ENCODE measurements at places on chromosomes 7 and 10. TPM values are rescaled to one million over a fixed set of nuclear protein-coding genes. Genes with fewer than 3 reads are reported as not detected.
A peak's percentile ranks its signal among the peaks of the same experiment; 100 is the strongest.

SFRP5 gene
- total RNA-seq, result not detected

NODAL gene
- not detected for total RNA-seq

POLD2 gene
- 179 TPM for total RNA-seq

TAS2R41 gene
- not detected for total RNA-seq

PIK3AP1 gene
- total RNA-seq, result not detected

DNA sequence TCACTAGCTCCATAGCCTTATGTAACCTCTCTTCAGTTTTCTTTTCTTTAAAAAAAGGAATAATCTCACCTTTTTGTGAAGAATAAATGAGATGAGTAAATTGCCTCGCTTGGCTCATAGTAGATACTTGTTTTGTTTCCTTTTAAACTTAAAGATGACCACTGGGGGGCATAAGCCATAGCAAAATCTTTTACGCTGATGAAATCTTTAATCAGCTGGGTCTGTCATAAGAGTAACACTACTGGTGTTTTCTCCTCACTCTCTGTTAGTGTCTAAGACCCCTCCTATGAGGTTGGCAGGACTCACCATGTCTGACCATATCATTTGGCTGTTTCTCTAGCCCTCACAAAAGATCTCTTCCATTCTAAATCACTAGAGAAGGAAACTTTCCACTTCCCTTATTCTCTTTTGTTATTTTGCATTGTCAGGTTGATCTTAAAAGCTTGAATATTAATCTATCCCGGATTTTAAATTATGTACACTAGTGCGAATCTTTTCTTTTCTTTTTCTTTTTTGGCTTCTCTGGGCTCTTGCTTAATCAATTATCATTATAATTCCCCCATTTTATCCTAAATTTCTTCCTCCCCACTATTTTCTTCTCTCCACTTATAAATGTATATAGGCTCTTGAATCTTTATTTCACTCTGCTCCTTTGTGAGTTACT lies 12.5 kb downstream of the STAG3 start:
- DNase-seq, result peak; percentile 44

DNA sequence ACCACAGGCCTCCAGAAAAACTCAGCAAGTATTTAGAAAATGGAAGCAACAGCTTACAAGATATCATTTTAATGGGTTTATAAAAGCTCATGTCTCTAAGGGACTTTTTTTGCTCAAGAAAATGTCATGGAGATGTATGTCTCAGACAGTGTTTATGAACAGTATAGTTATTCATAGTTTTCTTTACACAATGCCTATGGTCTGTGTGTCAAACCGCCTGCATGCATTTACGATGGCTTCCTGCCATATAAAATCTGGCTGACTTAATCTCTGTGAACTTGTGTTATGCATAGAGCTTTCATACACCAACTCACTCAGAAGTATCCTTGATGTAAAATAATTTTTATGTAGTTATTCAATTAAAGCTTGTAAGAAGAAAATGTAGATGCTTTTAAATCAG lies 1314.2 kb upstream of the LRRTM3 start:
- no peak for DNase-seq

DNA sequence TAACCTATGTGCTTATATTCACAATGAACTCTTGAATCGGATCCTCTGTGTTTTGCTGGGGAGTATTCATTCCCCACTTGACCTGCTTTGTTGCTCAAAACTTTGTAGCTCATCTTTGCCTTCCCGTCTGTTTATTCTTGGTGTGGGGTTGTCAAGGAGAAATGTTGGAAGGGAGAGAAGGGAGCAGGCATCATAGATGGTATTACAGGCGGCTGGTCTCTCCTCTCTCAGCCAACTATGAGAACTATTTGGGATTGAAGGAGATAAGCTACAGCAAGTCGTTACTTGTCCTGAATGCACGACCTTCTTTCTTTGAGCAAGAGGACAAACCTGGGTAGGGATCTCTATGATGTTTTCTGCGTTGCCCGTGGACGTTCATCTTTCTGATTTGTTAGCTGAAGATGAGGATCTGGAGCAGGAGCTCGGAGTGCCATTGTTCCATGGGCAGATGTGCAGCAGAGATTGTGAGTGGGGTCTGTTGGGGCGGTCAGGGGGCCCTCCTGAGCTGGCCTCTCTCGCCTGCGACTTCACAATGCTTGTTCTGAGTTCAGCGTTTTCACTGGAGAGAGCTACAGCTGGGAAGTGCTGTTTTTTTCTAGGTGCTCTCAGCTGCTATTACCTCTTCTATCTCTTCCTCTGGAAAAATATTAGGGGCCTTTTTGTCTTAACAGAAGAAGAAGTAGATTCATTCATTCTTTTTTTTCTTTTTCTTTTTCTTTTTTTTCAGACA lies 126.9 kb upstream of the KLF6 start:
- DNase-seq, result no peak

DNA sequence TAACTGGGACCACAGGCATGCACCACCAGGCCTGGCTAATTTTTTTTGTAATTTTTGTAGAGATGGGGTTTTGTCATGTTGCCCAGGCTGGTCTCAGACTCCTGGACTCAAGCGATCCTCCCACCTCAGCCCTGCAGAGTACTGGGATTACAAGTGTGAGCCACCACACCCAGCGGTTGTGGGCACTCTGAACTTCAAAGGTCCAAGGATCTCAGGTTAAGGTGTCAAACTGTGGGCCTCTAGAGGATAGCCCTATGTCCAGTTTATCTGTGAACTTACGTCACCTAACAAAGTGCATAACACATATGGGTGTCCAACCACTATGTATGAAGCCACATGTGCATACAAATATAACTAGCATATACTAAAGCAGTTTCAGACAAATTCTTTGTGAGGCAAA lies 3.2 kb upstream of the IL2RA start:
- no peak for DNase-seq

DNA sequence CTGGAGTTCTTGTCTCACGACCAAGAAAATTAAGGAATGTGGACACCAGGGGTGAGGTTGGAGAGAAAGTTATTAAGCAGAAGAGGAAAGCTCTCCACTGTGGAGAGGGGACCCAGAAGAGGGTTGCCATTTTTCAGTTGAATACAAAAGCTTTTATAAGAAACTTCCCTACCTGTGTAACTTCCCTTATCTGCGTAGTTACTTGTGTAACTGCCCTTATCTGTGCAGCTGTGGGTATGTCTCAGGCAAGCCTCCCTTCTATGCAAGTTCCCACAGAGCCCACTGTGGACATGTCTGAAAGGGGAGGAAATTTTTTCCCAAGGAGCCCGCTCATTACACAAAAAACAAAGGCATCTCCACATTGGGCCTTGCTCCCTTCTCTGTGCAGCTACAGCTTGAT lies 94.9 kb downstream of the SVOPL start:
- DNase-seq, result no peak

DNA sequence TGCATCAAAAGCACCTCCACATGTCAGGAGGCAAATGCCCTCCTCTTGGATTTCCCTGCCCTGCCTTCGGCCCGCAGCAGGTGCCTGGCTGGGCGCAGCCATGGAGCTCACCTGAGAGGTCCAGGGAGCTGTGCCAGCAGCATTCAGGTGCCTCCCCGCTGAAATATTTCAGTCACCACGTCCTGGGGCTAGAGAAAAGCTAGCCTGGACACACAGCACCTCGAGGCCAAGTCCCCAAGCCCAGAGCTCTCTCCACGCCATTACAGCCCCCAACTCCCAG lies 102.7 kb downstream of the MAD1L1 start:
- DNase-seq, result no peak

DNA sequence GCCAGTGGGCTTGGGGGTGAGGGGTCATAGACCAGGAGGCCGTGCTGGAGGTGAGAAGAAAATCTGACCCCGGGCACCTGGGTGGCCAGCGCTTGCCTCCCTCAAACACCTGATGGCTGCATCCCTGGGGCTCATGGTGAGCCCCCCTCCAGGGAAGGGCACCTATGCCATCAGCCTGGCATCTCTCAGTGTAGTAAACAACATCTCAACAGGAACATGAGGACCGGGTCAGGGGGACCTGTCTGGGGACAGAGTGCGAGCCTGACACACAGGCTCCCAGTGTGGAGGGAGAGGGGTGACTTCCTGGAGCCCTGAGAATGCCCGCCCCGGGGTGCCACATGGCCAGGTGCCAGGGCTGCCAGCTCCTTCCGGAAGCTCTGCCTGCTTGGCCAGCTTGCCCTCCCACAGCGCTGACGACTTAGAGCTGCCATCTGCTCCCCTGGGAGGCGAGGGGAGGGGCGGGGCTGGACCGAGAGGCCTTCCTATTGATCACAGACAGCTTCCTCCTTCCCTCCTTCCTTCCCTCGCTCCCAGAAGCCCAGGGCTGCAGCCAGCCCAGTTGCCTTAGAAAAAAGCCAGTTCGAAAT lies 12.3 kb downstream of the STX1A start:
- DNase-seq, result peak; percentile 84

DNA sequence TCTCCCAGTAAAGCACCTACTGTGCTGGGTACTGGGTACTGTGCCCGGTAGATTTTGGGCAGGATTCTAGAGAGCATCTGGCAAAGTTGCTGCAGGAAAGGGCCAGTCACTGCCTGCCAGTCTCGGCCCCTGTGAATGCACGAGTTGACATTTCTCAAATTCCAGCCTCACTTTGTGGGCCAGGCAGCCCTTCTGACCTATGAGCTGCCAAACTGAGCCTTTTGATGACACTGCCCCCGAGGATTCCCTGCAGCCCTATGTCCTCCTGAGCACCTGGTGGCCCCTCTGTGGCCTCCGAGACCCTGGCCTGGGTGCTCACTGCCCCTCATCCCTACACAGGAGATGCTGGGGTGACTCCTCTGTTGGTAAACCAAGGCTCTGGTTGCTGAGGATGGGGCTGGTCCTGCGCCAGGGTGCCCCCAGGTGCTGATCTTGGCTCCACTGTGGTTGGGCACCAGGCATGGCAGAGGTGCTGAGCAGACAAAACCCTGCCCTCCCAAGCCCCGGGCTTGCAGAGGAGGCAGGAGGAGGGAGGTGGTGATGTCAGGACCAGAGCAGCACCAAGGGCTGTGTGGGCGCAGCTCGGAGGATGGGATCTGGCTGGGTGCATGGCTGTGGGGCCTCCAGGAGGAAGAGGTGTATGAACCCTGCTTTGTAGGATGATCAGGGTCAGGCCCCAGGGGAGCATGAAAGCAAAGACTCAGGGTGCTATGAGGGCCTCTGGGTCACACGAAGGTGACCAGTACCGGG lies 16.2 kb downstream of the LHPP start:
- no peak for DNase-seq

DNA sequence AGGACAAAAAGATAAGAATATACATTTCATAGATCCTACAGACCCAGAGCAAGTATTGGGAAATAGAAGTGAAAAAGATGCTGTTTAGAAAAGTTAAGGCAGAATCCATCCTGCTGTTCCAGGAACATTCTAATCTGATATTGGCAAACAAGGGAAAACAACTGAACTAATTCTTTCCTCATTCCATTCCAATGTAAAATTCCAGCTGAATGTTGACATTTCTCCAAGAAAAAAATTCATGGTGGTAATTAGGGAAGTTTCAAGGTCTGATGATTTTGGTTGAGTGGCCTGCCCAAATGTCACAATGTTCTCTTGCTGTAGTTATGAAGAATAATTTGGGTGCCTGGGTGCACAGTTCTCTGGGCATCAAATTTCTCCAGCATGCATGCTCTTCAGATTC lies 15.2 kb downstream of the PIP start:
- DNase-seq, result no peak

- no peak for DNase-seq
Measured at GRCh38 chr7:124041439-124041838, 8.6 kb upstream of the TMEM229A start.

- no peak for DNase-seq
Measured at GRCh38 chr7:1725766-1726630, 55.9 kb downstream of the ELFN1 start.

- DNase-seq, result no peak
Measured at GRCh38 chr10:70981171-70981836, 92.9 kb upstream of the PCBD1 start.

DNA sequence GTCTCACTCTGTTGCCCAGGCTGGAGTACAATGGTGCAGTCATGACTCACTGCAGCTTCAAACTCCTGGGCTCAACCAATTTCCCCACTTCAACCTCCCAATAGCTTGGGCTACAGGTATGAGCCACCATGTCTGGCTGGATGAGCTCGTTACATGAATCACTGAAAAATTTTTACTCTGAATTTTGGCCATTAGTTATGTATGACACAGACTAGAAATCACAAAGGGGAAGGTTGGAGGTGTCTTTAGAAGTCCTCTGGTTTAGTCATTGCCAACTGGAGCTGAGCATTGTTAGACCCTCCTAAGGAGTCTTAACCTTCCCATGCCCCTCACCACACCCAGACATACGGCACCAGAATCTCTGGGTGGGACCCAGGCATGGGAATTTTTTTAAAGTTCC lies 34.7 kb downstream of the SVIL start:
- peak; percentile 26 for DNase-seq

DNA sequence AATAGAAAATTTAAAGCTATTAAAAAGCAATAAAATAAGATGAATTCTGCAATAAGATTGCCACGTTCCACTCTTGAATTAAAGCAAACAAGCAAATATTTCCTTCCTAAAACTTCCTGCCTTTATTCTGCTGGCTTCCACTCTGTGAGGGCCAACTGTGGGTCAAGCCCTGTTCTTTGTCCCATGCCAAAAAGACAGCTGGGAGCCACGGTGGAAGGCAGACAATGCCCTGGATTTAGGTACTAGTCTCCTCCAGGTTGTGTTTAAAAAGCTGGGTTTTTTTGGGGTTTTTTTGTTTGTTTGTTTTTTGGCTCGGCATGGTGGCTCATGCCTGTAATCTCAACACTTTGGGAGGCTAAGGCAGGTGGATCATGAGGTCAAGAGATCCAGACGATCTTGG lies 39.1 kb downstream of the LRRTM3 start:
- no peak for DNase-seq

DNA sequence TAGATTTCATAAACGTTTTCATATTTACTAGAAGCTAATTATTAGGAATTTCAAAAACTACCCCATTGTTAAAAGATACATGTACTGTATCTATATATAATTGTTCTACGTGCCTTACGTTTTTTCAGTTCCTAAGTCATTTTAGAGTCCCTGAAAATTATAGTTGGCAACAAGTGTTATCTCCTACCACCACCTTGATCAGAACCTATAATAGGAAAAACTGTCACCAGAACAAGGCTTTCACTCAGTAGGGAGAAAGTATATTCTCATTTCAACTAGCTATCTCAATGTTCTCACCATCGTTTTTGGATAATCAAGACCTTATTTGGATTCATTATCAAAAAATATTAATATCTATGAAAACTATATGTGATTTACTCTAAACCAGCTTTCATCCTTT lies 107.7 kb downstream of the CPEB3 start:
- DNase-seq, result no peak

GRCh38 chr10:124708922-124709520 lies 35.2 kb downstream of the FAM53B start:
- DNase-seq, result no peak

GRCh38 chr10:48652344-48652743 lies 32.3 kb upstream of the WDFY4 start:
- DNase-seq, result no peak

DNA sequence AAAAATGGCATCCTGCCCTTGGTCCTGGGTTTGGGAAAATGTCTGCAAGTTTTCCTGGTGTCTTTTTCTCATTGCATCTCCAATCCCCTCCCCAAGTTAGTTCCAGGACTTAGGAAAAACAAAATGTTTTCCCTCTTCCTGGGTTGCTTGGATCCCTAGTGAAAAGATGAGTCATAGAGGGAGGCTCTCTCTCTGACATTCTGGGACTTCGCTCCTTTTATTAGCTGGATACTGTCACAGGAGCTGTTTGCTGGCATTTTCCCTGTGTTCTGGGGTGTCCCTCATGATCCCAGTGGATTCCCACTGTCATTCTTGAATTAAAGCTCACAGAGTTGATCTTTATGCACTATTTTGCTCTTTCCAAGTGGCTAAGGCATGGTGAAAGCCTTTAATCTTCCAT lies 316.4 kb upstream of the MBL2 start:
- DNase-seq, result no peak
